RPMI8226 (cell line): ENCODE measurements at places on chromosomes 2 and 18.

DNA sequence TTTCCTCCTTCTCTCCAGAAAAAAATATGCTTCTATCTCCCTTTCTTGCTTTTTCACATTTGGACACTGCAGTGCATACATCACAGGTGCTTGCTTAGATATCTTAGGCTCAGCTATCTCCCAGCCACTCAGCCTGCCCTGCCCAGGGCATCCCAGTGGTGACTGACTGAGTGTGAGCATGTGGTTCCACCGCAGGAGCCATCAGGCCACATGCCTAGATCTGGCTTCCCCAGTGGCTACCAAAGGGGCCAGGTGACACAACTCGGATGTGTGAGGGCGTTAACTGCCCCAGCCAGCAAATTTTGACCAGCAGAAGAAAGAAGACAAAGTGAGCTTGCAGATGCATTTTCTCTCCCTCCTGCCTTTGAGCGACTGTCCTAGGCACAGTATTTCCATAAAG, 25.5 kb downstream of the SP5 start:
- no peak for DNase-seq

DNA sequence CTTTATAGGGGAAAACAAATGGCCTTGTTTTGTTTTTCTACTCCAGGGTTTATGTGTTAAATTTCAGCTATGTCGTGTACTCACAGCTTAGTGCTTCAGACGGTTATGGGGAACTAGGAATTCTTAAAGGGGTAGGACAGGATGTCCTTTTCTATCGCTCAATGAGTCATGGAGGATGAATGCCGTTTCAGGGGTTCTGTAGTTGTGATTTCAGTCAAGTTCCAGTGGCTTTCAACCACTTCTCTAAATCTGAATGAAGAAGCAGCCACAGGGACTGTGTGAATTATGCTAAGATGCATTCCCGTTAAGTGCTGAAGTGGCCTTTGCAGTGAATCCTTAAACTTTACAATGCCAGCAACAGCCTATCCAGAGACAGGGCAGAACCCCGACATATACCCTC, 1231.7 kb upstream of the ZEB2 start:
- no peak for DNase-seq

DNA sequence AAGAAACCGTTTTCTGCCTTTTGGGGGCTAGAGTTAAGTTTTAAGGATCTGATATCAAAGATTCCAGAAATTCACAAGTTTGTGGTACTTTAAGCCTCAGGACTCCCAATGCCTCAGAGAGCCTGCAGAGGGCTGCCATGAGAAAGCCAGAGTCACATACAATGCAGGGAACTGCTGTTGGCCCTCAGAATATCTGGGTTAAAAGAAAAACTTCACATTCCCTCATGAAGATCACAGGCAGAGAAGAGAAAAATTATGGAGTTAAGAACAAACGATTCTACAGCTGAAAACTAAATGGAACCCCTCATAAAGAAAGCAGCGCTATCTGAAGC, 39.5 kb downstream of the HDAC4 start:
- DNase-seq = no peak

DNA sequence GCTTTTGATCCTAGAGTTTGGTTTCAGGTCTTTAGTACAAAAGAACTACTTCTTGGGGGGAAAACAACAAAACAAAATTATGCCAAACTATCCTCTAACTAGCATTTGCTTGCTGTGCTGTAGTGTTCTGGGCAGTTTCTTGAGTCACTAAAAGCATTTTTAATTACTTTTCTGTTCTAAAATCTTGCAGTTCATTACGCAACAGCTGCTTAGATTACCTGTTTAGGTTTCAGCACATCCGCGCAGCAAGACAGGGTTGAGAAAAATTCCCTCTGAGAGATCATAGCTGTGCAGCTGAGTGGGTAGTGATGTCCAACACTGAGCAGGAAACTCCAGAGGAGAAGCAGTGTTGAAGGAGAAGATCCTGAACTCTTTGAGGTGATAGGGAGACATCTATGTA, 9.0 kb downstream of the DAW1 start:
- DNase-seq = no peak

GRCh38 chr2:228767196-228767595, 503.9 kb downstream of the PID1 start:
- DNase-seq = no peak

- DNase-seq = no peak
These were observed 160.1 kb downstream of the HAUS1 start for GRCh38 chr18:46264255-46264654.

DNA sequence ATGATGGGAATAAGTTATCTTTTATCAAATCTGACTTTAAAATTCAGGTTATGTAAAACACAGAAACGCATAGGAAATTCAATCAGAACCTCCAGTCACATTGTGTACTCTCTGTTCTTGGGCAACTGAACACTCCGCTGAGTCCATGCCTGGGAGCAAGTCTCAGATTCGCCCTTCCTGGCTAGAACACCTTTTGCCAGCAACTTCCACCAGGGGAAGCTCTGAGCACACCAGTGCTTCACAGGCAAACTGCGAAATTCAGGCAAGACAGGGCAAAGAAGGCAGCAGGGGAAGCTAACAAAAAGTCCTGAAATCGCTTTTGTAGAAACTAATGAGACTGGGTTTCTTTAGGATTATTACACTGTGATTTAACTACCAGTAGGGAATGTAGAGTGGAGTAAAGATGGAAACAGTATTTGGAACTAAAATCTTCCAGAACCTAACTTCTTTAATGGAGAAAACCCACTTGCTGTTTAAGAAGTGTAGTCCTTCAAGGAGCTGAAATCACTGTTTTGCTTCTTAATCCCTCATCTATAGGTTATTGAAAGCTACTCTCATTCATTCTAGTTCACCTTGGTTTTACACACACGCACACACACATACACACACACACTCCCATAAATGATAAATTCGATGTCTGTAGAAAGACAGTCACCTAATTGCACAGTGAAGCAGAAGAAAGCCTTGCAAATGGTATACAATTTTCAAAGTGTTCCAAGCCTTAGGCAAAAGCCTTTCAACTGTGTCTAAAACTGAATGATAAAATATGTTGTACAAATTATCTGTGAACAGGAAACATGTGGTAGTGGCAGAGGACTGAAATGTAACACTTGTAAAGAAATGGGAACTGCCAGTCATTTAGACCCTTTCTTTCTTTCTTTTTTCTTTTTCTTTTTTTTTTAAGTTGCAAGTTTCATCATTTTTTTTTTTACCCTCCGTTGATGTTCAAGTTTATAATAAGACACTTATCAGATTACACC, 214.5 kb downstream of the TMEM182 start:
- peak; percentile 85 for DNase-seq

- DNase-seq = no peak
These were observed 833.8 kb upstream of the PIK3C3 start for GRCh38 chr18:41121116-41121826.

GRCh38 chr2:231115651-231116050, 9.2 kb downstream of the HTR2B start:
- no peak for DNase-seq

DNA sequence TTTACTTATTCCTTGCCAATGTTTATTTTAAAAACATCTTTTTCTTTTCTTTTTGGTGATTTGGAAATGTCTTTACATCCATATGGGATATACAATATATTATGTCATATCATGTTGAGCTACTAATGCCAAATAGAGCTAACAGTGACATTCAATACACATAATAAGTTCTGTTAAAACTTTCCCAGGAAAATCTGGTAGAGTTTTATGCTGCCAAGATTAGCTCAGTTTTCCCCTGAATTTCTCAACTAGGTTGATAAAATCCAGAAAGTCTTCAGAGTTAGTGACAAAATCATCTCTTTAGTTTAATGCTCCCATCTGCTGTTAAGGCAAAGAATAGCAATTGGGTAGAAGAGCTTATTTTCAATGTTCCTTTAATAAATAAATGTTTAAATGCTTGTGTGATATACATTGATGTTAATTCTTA, 9.9 kb downstream of the COL3A1 start:
- no peak for DNase-seq

GRCh38 chr2:122867941-122868340, 1112.5 kb downstream of the TSN start:
- DNase-seq = no peak

DNA sequence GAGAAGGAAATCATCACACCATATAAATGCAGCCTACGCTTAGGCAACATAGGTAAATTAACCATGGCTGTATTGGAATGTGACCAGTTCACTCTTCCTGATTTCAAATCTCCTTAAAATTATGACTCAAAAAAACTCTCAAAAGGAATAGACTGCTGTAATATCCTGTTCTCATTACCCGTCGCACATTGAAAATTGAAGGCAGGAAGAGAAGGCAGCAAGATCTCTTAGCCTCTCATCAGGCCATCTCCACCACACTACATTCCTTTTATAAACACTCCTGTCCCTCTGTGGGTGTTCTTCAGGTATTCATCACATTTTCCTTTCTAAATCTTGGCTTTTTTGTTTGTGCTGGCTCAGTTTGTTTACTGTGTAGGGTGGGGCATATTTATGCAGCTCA, 83.2 kb downstream of the PPP1R1C start:
- DNase-seq = no peak

GRCh38 chr2:187586011-187586641, 31.9 kb upstream of the TFPI start:
- no peak for DNase-seq
